ENCODE measurements at places on chromosomes 1 and 21. TPM values are rescaled to one million over a fixed set of nuclear protein-coding genes. Genes with fewer than 3 reads are reported as not detected.

Gene LCE1E
- not detected for total RNA-seq

- no peak for DNase-seq
Measured at GRCh38 chr1:166844791-166845190, 5.5 kb downstream of the POGK start.

DNA sequence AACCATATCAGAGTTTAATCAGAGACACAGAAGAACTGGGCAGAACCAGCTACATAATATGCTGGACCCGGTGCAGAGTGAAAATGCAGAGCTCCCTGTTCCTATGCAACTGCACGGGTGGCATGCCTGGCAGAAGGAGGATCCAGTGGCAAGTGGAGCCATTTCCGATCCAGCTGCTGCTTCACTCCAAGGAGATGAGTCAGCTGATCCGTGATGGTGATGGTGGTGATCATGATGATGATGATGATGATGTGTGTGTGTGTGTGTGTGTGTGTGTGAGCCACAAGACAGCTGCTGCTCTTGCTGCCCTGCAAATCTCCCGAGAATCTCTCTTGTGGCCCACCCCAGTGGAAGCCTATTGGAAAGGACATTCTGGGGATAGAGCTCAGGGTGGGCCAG lies 133.0 kb downstream of the URB2 start:
- DNase-seq: no peak

GRCh38 chr1:209937996-209938959 lies at the start of gene SYT14:
TSS of gene SYT14 (plus strand) at chr1:209938217. CDS start at chr1:209938265, 48 bp downstream.
- DNase-seq: no peak

- no peak for DNase-seq
Measured at GRCh38 chr1:16927256-16927655, 5.5 kb downstream of the CROCC start.

Gene TMIGD3
- total RNA-seq: not detected

- peak; percentile 87 for DNase-seq
Measured at GRCh38 chr1:23591460-23592208, 32.3 kb upstream of the ID3 start.

- DNase-seq: no peak
Measured at GRCh38 chr1:234730475-234730769, 120.4 kb upstream of the IRF2BP2 start.

- peak; percentile 10 for DNase-seq
Measured at GRCh38 chr1:16351456-16351993, 755 bp downstream of the FBXO42 start.

DNA sequence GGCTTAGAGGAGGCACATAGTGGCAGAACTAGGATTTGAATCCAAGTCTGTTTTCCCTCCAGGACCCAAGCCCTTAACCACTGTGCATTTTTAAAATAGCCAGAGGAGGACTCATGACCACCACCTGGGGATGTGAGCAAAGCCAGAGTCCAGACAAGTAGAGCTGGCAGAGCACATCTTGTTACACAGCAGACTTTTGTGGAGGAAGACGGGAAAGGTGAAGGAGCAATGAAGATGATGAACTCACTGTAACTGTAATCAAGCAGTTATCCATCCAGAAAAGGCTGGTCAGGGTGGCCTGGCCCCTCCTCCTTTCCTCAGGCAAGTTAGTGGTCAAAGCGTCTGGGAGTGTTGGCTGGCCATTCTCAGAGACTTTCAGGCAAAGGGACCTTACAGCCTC lies 50.9 kb downstream of the SLC44A3 start:
- no peak for DNase-seq

GRCh38 chr1:162690672-162691434 lies 58.6 kb downstream of the DDR2 start:
- no peak for DNase-seq

DNA sequence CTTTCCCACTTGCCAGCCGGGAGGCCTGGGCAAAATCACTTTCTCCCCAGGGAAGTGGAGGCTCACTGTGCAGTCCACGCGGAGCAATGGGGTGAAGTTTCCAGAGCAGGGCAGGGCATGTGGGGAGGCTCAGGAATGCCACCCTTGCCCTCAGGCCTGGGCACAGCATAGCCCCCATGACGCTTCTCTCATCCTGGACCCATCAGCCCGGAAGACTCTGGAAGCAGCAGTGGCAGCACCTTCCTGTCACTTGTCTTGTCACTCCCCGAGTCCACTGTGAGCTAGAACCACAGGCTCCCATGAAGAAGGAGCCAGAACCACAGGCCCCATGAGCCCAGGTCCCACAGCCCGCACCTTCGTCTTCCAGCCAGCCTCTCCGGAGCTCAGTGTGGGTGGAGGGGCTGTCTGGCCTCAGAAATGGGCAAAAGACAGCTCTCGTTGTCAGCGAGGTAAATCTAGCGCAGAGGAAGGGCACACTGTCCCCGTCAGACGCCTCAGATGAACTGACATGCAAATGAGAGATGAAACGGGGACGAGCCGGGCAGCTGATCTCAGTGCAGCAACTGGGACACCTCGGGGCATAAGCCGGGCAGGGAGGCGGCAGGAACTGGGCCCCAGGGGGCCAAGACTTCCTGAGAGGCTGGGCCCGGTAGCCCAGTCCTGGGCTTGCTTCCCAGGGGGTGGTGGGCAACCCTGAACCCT lies 6.1 kb downstream of the PDE9A start:
- no peak for DNase-seq

DNA sequence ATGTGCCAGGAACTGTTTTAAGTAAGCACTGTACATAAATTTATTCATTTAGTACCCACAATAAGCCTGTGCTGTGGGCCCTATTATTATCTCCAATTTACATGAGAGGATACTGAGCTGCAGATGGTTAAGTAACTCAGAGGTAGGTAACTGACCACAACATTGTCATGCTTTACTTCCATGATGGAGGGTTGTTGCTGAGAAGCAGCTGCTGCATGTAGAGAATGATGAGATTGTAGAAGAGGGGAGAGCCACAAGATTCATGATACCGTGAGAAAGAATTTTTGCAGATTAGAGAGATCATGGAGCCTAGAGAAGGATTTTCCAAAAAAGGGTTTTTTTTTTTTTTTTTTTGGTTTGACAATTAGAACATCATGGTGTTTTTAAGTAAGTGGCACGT lies 313.1 kb downstream of the PTBP2 start:
- DNase-seq: no peak

Gene FMO5
- total RNA-seq: 0.46 TPM

GRCh38 chr21:16419188-16419921 lies 689.6 kb downstream of the USP25 start:
- no peak for DNase-seq

Gene RHD
- not detected for total RNA-seq

Gene TYW3
- total RNA-seq: 22.9 TPM

DNA sequence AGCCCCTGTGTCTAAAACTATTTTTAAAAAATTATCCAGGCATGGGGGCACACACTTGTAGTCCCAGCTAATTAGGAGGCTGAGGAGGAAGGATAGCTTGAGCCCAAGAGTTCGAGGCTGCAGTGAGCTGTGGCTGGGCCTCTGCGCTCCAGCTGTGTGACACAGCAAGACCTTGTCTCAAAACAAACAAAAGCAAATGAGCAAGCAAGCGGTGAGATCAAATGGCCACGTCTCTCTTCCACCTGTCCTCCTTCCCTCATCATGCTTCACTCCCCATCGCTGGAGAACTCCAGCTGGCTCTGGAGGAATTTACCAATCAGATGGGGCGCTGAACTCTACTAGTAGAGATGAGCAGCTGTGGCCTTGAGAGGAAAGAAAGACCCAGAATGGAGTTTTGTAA lies 14.0 kb upstream of the REN start:
- DNase-seq: no peak

DNA sequence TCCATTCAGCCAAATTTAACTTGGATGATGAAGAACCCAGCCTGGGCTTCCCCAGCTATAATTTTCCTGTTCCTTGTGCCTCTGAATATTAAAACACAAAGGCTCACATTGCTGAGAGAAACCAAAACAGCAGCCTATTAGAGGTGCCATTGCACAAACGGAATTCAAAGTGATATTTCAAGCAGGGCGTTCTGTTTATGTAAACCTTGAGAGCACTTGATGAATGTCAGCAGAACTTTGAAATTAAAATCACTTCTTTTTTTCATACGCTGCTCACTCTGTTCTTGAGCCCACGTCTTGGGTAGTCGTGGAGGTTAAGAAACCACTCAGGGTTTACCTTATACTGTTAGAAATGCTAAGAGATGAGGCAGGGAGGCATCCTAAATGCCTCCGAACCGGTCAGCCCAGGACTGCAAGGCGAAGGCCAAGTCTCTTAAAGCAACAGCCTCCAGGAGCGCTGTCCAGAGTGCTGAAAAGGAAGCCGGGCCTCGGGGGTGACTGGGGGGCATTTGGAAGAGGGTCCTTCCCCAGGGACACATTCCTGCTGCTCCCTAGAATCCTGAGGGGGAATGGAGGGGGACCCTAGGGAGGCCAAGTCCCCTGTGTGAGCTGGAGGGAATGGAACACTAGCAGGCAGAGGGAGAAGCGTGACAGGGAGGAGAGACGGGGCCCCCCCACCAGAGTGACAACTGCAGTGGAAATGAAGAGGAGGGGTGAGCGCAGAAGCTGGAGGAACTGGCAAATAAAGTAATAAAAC lies 154.8 kb upstream of the VAMP3 start:
- DNase-seq: peak; percentile 6

DNA sequence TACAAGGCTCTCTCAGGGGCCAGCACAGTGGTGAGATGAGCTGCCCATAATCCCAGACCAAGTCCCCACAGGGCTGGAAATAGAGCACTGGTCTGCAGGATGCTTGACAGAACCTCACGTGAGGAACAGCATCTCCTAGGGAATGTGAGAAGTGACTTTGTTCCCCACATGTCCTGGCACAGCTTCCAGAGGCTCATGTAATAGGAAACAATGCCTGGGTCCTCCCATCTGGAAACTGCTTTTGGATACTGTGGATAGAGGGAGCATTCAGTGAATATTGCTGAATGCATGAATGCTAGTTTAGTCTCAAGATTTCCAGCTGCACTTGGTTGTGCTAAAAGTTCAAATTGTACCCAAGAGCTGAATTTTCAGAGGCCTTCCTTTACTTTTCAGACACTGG lies 146.2 kb downstream of the TNR start:
- DNase-seq: no peak

Gene SPRR4
- not detected for total RNA-seq

Gene XCL2
- 51.0 TPM for total RNA-seq

Data from activated T-cell treated with anti-CD3 and anti-CD28 coated beads, Interleukin-2, amount 50 U/mL, for 72 hours (primary cell).